ENCODE measurements at places on chromosomes 6 and 20.

DNA sequence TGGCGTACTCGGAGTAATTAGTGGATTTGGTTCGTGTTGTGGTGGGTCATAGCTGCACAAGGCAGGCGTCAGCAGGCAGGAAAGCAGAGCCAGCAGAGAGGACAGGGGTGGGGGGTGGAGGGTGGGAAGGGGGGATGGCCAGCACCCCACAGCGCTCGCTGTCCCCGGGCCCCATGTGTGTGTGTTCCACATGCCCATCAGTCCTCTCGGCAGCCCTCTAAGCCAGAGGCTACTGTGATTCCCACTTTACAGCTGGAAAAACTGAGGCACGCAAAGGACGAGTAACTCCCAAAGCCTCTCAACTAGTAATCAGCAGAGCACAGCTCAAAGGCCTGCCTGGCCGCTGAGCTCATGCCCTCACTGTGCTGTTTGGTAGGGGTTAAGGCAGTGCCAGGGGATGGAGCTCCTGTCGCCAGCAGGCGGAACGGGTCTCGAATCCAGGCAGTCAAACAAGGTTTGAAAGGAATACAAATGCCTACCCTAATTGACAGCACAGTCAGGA is 175.2 kb downstream of the ZDHHC14 start:
- DNase-seq, result no peak

DNA sequence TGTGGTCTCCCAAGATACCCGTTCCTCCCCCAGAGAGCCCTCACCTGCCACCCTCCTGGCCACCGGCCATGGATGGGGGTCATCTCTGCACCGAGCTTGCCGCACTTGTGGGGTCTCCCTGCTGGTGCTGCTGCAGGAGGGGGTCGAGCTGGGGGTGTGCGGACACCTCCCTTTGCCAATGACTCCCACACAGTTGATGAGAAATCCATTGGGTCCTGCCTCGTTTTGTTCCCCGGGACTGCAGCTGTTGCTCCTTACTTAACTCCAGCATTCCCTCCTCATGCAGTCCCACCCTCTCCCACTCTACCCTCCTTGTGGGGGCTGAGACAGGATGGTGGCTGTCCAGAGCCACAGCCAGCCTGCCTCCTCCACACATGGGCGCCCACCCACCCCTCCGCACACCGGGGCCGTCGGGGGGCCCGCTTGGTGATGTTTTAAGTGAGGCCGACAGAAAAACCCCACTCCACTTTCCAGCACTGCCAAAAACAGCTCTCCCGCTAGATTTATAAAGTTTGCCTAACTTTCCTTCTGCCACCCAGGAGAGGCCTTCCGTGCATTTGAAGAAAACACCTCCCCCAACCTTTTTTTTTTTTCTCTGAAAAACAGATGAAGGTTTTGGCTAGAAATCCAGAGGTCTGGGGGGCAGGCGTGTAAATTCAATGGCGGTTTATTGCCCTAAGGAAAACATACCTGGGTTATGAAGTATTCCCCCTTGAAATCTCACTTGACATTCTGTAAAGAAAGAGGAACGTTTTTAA is 53.5 kb upstream of the APCDD1L start:
- no peak for DNase-seq

DNA sequence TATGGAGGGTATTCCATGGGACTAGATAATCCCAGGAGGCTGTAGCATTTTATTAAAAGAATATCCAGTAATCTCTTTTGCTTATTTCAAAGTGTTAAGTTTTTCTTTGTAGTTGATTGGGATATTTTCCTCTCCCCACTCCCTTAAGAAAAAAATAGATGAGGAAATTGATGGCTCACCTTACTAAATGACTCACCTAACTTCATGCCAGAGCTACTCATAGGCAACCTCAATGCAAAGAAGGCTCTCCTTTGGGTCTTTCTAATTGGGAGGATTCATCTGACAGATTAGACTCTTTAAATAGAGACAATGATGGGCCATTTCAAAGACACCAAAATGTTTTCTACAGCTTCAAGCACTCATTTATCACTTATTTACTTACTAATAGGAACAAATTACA is 528.5 kb upstream of the BTBD3 start:
- no peak for DNase-seq

GRCh38 chr6:143396497-143397226 is 53.8 kb downstream of the ADAT2 start:
- no peak for DNase-seq

DNA sequence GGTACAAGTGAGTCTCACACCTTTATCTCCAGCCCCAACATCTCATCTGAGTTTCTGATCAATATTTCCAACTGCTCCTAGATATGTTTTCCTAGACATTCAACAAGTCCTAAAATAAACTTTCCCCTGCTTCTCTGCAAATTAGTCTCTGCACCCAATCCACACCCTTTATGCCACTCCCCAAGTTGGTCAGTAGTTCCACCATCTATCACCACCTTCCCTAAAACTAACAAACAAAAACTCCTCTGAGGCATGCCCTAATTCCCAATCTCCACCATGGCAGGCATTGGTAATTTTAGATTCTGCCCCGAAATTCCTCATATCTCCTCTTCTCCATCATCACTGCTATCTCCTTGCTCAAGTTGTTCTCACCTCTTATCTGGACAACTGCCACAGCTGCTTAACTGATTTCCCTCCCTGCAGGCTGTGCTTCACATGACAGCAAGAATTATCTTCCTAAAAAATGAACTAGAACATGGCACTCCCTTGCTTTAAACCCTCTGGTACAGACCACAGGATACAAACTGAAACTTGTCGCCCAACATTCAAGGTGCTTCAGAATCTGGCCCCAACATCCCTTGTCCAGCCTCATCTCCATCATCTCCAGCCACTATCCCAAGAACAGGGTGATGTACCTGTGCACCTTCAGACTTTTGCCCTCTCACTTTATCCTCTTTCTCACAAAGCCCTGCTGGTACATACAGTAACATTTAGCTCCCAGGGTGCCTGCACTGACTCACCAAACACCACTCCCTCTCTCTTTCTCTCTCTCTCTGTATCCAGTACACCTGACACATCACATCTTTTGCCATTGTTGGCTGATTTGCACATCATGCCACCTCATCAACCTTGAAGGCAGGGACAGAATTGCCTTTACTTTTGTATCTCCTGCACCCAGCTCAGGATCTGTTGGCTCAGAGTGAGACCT is 55.5 kb downstream of the ZHX3 start:
- DNase-seq, result no peak

- no peak for DNase-seq
These were observed 162.6 kb downstream of the FAM83B start for GRCh38 chr6:55009131-55009530.

GRCh38 chr6:139376017-139376330 is 1.5 kb upstream of the CITED2 start:
- DNase-seq, result no peak

- DNase-seq, result no peak
These were observed 84.3 kb downstream of the FRK start for GRCh38 chr6:115976321-115976870.

- DNase-seq, result peak; percentile 52
These were observed at the start of gene STMN3 for GRCh38 chr20:63653041-63653973. Gene STMN3 (minus strand): TSS chr20:63653424. CDS start chr20:63653345, 79 bp downstream.

- DNase-seq, result no peak
These were observed 92.1 kb downstream of the FYN start for GRCh38 chr6:111781041-111781708.

DNA sequence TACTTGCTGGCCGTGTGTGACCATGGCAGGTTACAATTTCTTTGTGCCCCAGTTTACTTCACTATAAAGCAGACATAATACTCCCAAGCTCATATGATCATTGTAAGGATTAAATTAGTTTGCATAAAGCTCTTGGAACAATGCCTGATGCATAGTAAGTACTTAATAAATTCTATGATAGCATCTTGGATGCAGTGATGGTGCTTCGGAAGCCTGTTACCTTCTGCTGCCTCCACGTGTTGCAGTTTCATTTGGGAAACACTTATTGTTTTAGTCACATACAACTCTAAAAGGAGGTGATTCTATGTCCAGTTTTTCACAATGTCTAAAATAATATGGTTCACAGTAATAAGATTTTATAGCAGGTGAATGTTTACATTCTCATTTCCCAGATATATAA is 343.9 kb downstream of the NRN1 start:
- no peak for DNase-seq

GRCh38 chr6:53239526-53239925 is 90.9 kb upstream of the GCM1 start:
- DNase-seq, result no peak

DNA sequence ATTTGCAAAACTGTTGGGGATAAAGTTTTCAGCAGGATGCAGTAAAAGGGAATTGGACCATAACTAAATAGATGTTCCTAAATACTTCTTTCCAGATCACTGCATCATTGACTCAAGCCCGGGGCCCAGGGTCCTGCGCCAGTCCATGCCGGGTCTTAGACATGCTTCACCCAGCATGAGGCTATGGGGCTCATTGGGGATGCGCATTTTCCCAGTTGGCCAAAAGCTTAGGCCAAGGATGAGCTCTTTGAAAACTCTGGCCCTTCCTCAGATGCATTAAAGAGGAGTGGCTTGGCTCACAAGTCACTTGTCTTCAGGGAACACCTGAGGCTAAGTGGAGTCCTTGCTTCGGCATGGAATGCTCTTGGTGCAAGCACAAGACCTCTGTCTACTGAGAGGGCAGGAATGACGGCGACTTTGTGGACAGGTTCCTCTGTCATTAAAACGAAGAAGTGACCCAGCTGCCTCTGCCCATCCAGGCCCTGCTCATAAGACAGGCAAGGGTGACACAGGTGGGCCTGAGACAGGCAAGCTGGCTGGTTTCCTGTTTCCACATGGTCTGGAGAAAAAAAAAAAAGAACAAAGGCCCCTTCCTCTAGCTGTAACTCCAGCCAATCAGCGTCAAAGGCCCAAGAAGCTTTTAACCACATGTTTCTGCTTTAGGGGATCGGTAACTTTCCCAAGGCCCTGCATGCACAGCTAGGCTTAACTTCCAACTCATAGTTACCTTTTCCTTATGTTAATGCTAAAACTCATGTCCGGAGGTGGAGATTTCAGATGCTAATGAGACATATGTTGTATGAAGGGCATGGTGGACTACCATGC is 81.4 kb upstream of the CDH4 start:
- no peak for DNase-seq
